Activated naive CD4-positive, alpha-beta T cell treated with Interleukin-2 at 50 U/mL for 16 hours (primary cell): ENCODE measurements at places on chromosomes 1 and 21.

GRCh38 chr1:186812570-186812969 lies 16.2 kb upstream of the PLA2G4A start:
- no peak for DNase-seq

GRCh38 chr1:1328254-1328653 lies 2.8 kb upstream of the TAS1R3 start:
- DNase-seq, result no peak

GRCh38 chr1:178634445-178634844 lies 90.6 kb upstream of the RALGPS2 start:
- no peak for DNase-seq

DNA sequence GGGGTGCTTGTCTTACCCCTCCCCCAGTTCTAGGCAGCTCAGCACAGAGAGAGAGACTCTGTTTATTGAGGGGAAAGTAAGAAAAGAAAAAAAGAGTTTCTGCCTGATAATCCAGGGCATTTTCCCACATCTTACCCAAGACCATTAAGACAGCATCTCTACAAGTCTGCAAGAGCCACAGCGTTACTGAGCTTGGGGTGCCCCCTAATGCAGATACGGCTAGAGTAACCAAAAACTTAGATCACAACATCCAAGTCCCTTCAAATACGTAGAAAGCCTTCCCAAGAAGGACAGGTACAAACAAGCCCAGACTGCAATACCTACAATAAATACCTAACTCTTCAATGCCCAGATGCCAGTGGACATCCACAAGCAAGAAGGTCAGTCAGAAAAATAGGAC lies 6.2 kb upstream of the TEX50 start:
- DNase-seq, result no peak

GRCh38 chr1:154698320-154699096 lies 90.5 kb upstream of the ADAR start:
- DNase-seq, result no peak

GRCh38 chr1:167635156-167635648 lies 5.2 kb downstream of the RCSD1 start:
- no peak for DNase-seq

DNA sequence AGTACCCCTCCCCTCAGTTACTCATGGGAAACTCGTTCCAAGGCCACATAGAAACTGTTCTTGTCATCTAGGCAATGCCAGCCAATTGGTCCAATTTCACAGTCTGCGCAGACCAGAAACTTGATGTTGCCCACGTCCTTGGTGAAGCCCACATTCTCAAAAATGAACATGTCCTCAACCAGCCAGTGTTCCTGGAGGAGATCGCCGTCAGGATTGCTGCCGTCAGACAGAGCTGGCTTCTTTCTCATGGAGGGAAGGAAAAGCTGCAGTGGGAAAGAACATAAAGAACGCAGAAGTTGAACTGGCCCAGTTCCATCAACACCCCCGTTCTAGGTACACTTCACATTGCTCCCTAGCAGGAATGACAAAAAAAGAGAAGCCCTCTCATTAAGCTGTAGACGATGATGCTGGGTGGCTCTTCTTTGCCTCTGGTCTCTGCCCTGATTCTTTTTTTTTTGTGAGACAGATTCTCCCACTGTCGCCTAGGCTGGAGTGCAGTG lies 7.9 kb downstream of the RABIF start:
- DNase-seq, result no peak
